Sciatic nerve (tissue), 2 donors: ENCODE measurements at places on chromosomes 11 and 22.

DNA sequence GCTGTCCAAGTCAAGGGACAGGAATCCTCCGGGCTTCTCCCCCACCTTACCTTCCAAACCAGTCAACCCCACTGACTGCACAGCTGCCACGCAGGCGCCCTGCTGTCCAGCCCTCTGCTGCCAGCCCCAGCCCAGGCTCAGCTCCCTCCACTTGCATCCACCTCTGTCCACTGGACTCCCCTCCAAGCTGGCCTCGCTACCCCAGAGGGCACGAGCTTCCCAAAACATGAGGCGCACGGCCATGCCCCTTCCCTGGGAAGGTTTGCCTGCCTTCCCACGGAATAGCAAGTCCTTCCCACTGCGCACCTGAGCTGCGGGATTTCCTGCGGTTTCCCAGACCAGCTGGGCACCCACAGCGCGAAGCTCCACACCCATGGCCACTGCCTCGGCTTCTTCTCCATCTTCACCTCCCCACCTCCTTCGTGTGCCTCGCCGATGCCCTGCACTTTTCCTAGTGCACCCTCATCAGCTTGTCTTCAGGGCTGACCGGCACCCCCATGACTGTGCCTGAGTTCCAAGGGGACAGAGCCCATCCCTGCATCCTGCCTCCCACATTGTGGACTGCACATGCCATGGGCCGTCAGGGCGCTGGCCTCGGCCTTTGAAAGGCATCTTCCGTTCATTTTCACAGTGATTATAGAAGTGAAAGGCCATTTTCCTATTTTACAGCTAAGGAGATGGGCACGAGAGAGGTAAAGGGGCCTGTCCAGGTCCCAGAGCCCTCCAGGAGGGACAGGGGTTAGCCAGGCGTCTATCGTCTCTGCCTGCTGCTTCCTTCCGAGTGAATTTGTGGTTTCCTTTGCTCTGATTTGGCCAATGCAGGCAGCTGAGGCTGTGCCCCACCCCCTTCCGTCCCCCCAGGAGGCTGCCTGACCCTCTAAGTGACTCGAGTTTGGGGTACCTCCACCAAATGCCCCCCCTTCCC is 16.4 kb downstream of the IFITM10 start:
- peak; percentile 51 for DNase-seq

GRCh38 chr11:74043450-74043849 is 34.6 kb upstream of the UCP3 start:
- no peak for DNase-seq

GRCh38 chr11:97007283-97007682 is 617.5 kb downstream of the JRKL start:
- DNase-seq, result no peak

GRCh38 chr11:30326114-30326778 is 3.3 kb downstream of the ARL14EP start:
- no peak for DNase-seq

GRCh38 chr11:62152245-62153086 is 28.7 kb downstream of the INCENP start:
- DNase-seq, result no peak

GRCh38 chr11:126502982-126503381 is 147.5 kb downstream of the ST3GAL4 start:
- DNase-seq, result peak; percentile 9

DNA sequence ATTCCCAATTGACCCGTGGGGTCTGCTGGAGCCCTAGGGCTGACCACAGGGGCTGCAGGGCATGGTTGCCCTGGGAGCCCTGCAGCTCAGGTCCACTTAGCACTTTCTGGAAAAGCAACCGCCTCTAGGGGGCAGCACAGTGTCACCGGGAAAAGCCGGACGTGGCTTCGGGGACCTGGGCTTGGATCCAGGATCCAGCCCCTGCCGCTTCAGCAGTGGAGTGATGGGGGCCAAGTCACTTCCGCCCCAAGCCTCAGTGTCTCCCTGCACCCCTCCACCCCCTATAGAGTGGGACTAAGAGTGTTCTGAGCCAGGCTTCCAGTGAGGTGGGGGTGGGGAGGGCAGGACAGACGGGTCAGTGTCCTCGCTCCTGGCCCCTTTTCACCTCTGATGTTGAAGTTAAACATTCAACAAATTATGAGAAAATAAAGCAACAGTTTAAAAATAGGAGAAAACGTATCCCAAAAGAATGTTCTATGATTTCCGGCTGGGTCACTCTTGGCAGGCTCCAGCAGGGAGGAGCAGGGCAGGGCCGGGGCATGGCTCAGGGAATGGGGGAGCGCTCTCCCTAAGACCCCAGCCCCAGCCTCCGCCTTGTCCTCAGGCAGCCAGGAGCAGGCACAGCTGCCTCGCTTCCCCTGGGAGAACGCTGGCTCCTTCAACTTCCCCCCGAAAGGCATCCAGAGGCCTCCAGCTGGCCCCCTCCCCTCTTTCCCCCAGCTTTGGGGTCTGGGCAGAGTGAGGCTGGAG is 96.5 kb upstream of the FGF3 start:
- DNase-seq, result peak; percentile 89

DNA sequence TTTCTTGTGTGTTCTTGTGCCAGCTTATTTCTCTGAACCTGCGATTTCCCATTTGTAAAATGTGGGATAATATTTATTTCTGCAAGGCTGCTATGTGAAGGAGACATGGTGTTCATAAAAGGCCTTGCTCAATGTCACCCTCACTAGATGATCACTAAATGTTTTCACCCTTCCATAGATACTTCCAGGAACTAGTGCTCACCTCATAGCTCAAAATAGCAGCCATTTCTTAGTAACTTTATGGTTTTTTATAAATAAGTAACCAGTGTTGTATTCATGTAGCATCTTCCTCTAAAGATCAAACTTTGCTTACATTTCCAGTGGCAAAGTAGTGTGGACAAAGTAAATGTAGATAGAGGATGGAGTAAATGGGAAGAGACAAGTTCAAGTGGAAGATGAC is 23.8 kb downstream of the SYTL2 start:
- DNase-seq, result no peak

GRCh38 chr11:59173964-59174663 is 2.2 kb downstream of the DTX4 start:
- no peak for DNase-seq

DNA sequence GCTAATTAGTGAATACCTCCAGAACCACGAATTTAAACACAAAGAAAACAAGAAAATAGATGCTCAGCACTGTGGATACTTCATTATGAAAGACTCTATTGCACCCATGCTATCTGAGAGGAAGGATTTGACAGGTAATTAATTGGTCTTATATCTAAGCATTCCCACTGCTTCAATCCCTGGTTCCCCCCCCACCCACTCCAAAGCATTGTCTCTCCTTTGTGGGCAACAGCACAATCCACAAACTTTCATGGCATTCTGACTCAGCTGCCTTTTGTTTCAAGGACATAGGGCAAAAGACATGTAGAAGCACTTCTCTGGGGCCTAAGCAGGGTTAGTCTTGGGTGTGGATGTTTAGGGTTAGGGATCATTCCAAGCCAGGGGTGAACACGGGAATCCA is 551.4 kb downstream of the BUD13 start:
- DNase-seq, result no peak

GRCh38 chr11:115974703-115975102 is 470.5 kb upstream of the CADM1 start:
- no peak for DNase-seq

DNA sequence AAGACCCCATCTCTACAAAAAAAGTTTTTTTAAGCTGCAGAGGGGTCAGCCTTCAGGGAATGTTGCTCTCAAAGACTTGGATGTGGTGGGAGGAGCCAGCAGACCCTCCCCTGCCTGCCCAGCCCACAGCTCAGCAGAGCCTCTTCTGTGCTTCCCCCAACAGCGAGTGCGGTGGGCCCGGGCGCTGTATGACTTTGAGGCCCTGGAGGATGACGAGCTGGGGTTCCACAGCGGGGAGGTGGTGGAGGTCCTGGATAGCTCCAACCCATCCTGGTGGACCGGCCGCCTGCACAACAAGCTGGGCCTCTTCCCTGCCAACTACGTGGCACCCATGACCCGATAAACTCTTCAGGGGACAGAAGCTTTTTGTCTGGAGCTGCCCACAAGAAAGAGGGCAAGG is 10.5 kb downstream of the TMA7B start:
- DNase-seq, result no peak

DNA sequence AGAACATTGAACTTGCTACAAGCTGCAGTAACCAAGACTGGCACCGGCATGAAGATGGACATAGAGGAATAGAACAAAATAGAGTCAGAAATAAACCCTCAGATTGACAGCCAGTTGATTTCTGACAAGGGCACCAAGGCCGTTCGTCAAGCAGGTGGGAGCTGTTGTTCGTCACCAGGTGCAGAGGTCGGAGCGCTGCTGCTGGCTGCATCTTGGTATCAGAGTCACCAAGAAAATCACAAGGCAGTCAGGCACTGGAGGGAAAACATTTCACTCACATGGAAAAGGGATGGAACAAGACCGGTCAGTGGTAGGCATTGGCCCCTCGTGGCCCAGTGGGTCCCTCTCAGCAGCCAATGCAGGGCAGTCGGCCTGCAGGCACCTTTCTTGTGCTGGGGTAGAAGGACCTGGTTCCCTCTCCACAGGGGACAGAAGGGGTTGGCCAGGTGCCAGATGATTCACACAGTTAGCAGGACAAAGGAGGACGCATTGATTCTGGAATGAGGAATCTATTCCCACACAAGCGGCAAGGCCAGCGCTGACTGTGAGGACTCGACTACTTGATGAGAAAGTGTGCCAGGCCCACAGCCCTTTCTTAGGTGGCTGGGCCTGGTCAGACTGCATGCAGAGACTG is 115.8 kb upstream of the FGF3 start:
- no peak for DNase-seq

GRCh38 chr22:38249803-38250642 is 22.8 kb downstream of the TMEM184B start:
- no peak for DNase-seq

GRCh38 chr11:47248304-47248663 is 330 bp downstream of the ACP2 start:
- DNase-seq, result no peak

- no peak for DNase-seq
These were observed 910.5 kb upstream of the CHORDC1 start for GRCh38 chr11:91133361-91133760.

DNA sequence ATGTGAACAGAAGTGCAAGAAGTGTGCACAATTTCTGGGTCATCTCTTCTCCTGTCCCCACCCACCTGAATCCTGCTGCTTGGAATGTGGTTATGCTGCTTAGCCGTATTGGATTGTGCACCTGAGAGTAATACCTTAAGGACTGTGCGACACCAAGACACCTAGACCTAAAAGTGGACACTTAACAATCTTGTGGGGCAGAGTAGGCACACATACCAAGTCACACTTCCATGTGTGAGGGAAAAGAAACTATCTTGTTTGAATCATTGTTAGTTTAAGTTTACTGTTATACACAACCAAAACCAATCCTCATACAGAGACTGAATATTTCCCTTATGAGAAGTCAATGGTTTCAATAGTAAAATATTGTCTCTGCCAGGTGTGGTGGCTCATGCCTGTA is 93.7 kb downstream of the CCDC83 start:
- no peak for DNase-seq

DNA sequence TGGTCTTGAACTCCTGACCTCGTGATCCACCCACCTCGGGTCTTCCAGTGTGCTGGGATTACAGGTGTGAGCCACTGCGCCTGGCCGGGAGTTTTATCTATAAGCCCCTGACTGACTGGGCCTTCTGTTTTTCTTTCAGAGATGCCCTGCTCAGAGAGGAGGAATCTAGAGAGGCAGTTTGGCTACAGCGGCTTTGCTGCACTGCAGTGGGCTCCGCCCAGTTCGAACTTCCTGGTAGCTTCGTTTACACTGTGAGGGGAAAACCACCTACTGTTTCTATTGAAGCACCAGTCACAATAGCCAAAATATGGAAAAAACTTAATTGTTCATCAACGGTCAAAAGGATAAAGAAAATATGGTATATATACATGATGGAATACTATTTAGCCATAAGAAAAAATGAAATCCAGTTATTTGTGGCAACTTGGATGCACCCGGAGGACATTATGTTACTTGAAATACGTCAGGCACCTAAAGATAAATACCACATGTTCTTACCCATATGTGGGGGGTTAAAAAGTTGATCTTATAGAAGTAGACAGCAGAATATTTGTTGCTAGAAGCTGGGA is 31.9 kb upstream of the FAM181B start:
- no peak for DNase-seq

GRCh38 chr11:10809373-10810160 is 841 bp upstream of the EIF4G2 start:
- DNase-seq, result no peak

GRCh38 chr11:71391796-71392195 is 56.4 kb downstream of the DHCR7 start:
- DNase-seq, result no peak

- peak; percentile 14 for DNase-seq
These were observed 51.2 kb upstream of the LMO1 start for GRCh38 chr11:8314916-8315315.

GRCh38 chr22:31876156-31876920 is 68.0 kb upstream of the YWHAH start:
- no peak for DNase-seq

GRCh38 chr11:90818196-90818745 is 595.4 kb upstream of the CHORDC1 start:
- no peak for DNase-seq

DNA sequence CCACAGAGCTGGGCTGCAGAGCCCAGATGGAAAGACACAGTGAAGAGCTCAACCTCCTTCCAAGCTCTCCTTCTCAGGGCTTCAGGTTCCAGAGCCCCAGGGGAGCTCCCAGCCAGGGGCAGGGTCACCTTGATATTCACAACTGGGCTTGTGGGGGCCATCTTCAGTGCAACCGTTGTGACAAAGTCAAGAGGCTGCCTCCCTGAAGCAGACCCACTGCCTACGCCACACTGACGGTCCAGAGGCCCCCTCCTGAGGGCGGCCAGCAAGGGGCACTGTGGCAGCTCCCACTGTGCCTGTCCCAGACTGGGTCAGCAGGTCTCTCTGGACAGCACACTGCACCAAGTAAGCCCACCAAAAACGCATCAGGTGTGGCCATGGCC is 84.1 kb downstream of the DGCR2 start:
- peak; percentile 50 for DNase-seq

DNA sequence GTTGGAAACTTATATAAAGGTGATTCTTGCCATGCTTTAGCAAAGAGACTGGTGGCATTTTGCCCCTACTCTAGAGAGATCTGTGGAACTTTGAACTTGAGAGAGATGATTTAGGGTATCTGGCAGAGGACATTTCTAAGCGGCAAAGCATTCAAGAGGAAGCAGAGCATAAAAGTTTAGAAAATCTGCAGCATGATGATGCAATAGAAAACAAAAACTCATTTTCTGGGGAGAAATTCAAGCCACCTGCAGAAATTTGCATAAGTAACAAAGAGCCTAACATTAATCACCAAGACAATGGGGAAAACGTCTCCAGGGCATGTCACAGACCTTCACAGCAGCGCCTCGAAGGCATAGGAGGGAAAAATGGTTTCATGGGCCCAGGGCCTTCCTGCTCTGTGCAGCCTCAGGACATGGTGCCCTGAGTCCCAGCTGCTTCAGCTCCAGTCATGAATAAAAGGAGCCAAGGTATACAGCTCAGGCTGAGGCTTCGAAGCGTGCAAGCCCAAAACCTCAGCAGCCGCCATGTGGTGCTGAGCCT is 83.4 kb downstream of the MRTFA start:
- no peak for DNase-seq

DNA sequence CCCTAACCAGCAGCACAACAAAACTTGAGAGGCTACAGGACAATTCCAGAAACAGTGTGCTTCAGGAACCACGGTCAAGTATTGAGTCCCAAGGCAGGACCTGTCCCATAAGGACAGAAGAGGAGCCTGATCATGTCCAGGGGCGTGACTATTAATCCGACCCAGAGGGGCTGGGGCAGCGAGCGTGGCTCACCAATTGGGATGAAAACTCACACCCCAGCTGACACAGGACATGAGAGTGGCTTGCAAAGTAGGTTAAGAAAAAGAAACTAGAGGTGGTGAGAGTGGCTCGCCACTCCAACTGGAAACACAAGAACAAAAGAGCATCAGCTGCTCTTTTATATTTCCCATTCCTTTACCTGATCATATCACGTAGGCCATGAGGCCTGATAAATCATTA is 16.0 kb upstream of the FEZ1 start:
- DNase-seq, result no peak
